ENCODE measurements at places on chromosomes 3 and 15.

DNA sequence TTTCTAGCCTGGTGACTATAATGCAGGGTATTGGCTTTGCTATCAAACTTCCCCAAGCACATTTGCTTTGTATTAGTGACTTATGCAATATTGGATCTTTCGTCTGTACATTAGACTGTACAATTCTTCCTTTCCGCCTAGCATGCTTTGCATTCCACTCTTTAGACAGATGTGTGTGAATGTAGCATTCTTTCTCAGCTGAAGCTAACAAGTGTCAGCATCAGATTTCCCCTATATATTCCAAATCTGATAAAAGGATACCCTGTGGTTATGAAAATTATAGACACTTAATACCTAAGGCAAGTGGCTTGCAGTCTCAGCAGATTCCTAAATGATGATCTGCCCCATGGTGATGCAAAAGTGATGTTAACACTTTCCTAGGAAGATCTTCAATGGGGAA, 360.1 kb downstream of the CNTN4 start:
- DNase-seq = no peak

DNA sequence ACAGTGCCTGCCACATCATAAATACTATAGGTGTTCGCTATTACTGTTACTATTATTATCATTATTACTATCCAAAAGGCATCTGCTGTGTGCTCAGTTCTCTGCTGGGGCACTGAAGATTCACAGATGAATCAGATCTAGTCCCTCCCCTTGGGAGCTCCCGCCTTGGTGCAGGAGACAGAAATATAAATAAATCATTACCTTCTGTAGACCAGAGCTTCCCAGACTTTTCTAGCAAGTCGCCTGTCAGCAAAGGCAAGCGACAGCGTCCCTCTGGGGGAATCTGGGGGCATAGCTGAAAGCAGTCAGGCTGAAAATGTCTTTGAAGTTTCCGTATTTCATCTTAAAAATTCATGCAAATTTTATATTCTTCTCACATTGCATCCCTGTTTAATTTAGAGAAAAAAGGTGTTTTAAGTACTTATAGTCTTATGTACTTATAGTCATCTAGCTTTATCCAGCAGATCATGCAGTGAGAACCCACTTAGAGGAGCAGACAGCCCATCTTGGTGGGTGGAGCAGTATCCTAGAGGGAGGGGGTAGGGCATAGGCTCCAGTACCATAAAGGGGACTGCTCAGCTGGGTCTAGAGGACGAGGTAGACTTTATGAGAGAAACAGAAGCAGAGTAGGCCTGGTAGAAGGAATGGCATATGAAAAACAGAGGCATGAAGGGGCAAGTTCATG, 10.4 kb upstream of the BRPF1 start:
- DNase-seq = no peak

DNA sequence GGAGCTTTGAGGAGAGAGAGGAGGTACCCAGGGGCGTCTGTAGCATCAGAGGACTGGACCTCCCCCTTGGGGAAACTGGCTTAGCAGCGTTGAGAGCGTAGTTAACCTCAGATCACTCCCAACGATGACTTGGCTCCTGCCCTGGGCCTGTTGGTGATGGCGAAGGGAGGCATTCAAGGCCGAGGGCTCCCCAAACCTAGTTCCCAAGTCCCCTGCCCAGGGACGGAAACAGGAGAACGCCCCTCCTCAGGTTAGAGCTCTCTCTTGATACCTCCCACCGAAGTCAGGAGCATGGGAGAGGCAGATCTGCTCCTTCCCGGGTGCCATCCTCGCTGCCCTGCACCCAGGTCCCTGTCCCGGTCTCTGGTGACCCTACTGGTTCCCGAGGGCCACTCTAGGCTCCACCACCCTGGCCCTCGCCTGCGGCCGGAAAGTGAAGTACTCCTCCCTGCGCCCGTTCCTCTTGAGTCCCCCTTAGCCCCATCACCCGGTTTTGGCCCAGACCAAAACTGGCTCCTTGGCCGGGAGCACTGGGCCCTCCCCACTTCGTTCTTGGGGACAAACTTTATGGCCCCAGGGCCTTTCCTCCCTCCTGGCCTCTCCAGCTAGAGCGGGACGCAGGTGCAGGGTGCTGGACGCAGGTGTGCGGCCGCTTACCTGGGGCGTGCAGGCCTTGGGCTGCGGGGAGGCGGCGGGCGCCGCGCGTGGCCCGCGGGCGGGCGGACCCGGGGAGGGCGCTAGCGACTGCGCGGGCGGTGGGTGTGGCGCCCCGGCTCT, 2.6 kb upstream of the SKOR1 start:
- DNase-seq = no peak

DNA sequence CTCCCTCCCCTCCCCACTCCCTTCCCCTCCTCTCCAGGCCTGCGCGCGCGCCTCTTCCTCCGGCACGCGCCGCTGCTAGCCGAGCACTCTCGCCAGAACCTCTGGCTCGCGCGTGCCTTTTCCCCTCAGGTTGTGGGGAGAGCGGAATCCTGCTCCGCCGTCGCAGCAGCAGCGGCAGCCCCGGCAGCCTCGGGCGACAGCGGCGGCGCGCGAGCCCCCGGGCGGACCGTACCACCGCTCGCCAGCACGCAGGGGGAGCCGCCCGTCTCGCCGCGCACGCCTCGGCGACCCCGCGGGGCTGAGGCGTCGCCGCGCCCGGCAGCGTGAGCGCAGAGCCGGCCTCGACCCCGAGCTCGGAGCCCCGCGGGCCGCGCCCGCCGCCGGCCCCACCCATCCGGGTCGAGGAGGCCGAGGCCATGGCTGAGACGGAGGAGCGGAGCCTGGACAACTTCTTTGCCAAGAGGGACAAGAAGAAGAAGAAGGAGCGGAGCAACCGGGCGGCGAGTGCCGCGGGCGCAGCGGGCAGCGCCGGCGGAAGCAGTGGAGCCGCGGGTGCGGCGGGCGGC, at the start of gene CDV3:
TSS of gene CDV3 (plus strand) at position 58 of the 566 bp plus-strand sequence. CDS start at position 417, 359 bp downstream.
- no peak for DNase-seq

GRCh38 chr3:56836276-56837163, 34.8 kb upstream of the ARHGEF3 start:
- DNase-seq = no peak

- no peak for DNase-seq
Measured at GRCh38 chr3:3258281-3258680, 78.8 kb upstream of the CRBN start.

- no peak for DNase-seq
Measured at GRCh38 chr3:60513241-60513640, 738.0 kb downstream of the FHIT start.

DNA sequence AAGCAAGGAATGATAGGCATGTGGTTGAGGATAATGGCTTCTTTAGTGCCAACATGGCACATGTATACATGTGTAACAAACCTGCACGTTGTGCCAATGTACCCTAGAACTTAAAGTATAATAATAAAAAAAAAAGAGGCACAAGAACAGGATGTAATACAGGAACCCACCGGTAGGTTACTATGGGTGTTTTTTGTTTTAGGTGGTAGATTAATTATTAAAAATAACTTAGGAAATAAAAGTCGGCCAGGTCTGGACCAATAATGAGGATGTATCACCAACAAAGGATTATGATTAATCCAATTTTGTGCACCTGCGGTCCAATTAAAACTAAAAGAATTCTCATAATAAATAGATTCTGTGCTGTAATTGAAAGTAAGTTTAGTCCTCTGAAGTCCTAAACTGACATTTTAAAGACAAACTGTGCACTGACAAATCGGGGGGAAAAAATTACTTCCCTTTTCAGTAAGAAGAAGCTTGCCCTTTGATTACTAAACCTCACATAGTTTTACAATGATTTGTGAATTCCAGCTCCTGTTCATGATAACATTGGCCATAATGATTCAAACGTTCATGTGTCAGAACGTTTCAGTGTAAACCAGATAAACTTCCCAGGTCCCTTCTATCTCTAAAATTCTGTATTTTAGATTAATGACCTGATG, 62.2 kb downstream of the CASR start:
- no peak for DNase-seq

DNA sequence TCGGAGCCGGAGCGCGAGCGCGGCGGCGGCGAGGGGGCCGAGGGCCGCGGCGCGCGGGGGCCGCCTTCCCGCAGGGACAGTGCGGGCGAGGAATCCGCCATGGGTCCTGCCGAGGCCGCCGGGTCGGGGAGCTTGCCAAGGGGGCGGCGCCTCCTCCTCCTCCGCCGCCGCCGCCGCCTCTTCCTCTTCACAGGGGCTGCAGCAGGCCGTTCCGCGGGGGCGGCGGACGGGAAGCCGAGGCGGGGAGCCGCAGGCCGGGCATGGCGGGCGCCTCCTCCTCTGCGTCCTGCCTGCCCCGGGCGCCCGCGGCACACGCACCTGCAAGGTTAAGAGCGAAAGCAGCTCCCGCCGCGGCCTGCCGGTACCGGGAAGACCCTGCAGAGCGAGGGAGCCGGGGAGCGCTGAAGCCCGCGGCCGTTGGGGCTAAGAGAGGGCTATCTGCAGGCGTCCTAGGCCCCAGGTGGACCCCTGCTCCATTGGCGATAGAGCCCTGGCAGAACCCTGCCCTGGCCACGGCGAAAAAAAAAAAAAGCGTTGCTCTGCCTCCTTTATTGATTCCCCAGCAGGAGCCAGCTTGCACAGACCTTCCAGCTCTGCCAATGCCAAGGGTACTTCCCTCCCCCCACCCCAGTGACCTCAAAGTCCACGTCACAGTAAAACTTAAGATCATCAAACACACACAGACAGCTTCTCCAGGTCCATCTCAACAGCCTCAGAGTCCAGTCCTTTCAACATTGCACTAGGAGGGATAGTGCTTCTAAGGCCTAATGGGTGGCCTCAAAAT, at the start of gene LYSMD2:
TSS of gene LYSMD2 (minus strand) at position 134 of the 784 bp plus-strand sequence. CDS start at position 101, 33 bp downstream.
- no peak for DNase-seq

- DNase-seq = no peak
Measured at GRCh38 chr15:29452881-29453731, 183.5 kb upstream of the NSMCE3 start.

- DNase-seq = no peak
Measured at GRCh38 chr15:65695081-65695480, 73.3 kb downstream of the SLC24A1 start.

DNA sequence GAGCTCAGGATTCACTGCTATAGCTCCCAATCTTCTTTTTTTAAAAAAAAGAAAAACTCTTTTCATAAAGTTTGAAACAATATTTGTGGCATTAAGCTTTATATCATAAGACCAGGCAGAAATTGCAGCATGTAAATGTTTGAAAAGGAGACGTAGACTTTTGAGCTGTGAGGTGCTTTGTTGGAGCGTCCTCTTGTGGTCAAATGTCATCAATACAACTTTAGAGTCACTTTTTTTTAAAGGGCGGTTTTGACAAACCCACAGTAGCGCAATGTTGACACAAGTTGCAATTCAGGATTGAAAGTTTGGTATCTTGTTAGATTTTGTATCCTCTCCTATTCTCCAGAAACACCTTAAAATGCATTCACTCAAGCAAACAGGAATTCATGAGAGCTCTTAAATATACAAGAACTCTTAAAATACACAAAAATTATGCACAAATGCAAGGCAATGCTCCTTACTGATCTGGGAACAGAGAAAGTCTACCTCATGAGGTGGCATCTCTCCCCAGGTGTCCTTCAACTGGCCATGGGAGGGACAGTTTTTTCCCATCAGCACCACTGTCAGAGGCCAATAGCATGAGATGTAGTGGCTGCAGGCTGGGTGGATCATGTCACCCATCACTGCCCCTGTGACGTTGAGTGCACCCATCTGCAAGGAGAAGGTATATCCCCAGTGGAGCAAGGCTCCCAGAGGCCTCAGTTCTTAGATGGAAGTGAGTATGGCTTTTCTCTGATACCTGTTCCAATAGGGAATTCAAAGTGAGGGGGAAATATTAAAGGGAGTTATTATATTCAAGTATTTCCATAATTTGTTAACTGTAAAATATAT, 70.7 kb downstream of the ANXA2 start:
- DNase-seq = peak; percentile 48

GRCh38 chr3:69770976-69771634, 31.8 kb downstream of the MITF start:
- DNase-seq = peak; percentile 25

DNA sequence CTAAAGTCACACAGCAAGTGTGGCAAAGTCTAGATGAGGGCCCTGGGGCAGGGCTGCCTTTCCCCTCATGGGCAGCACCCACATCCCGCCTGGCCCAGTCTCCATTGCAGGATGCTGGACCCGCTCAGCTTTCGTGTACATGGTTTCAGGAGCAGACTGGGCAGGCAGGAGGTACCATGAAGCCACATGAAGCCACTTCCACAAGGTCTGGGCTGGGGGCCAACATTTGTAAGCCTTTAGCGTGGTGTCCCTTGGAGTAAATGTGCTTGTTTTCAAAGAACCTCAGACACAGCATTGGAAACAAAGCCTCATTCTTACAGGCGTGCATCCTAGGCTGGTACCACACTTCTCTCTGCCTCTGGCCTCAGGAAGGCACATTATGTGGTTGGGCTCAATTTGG, 34.5 kb downstream of the UMPS start:
- DNase-seq = no peak

- DNase-seq = no peak
Measured at GRCh38 chr15:31607656-31608055, 281.0 kb downstream of the KLF13 start.

- DNase-seq = peak; percentile 99
Measured at GRCh38 chr15:73697033-73697467, 12.9 kb downstream of the CD276 start.

GRCh38 chr3:51471775-51472652, 27.8 kb downstream of the DCAF1 start:
- DNase-seq = no peak

DNA sequence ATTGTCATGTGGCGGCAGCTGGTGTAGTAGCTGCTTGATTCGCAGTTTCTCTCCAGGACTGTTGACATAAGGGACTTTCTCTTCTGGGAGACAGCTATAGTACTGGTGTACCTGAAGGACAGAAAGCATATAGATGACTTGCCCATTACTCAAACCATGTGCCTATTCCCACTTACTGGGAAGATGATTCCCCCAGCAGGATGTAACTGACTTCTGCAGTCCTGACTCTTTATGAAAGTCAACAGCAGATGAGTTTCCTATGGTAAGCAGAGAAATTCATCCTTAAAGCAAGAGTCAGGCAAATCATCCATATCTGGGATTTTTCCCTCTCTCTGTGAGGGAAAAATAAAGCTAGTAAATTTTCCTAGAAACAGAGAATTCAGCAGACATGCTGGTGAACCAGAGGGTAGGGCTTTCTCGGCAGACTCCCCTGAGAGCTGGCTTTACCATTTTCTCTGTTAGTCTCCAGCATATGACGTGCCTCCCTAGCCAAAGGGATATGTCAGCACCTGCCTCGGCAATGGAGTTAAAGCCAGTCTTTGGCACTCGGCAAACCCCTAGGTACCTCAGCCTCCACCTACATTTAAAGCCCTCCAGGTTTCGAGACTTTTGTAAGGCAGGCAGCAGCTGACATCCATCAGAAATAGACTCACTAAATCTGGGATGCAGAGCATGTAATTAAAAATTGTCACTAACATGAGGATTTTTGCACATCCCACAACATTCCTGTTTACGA, 62.1 kb downstream of the PRICKLE2 start:
- no peak for DNase-seq

- DNase-seq = no peak
Measured at GRCh38 chr3:156673732-156674045, 701 bp upstream of the TIPARP start.

- no peak for DNase-seq
Measured at GRCh38 chr15:75030023-75030413, 6.6 kb downstream of the PPCDC start.

DNA sequence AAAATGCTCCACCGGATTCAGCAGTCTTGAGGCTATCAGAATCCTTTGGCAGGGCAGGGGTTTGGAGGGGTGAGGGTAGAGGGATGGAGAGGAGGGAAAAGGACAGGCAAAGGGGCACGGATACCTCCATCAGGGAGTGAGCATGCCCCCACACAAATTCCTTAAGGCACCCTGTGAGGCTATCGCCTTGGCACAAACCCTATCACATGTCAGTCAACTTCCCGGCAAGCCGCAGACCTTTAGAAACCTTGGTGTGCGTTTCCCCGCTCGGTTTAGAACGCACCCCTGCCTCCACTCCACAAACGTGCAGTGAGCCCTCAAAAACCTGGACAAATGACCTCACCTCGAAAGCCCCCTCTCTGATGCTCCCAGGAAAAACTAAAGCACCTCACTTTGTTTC, 422 bp upstream of the SETMAR start:
- no peak for DNase-seq
